CD4-positive, alpha-beta T cell treated with Interferon gamma for 1 hour (primary cell): ENCODE measurements at places on chromosomes 1 and 21.

- DNase-seq, result no peak
Measured at GRCh38 chr1:226627924-226628611, 79.5 kb downstream of the STUM start.

DNA sequence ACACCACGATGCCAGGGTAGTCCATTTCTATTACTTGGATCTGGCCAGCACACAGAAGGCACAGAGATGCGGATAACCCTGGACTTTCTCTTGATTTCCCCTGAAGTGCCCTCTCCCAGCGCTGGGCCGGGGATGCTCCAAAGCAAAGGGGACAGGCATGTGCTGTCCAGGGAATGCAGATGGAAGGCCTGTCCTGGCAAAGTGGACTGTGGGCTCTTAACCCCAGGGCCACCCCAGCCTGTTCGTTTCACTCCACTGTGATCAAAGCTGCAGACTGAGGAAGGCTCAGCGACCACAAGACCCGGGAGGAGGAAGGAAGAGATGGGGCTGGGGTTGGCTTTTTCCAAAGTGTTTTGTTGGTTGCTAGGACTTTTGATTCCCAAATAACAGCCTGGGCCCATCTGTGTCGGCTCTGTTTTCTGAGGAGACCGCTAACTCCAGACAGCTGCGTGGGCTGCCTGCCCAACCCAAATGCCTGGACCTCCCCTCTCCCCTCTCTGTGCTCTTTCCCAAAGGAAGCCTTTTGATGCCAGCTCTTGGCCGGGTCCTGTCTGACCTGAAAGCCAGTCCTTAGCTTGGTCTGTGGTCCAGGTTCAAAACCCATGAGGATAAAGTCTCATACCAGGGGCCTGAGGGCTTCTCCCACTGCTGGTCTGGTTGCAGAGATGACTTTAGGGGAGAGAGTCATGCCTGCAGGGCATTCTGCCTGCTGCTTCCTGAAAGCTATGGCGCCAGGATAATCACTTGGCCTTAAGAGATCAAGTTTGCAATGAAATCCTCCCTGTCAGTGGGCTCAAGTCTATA is 119.6 kb upstream of the CD34 start:
- no peak for DNase-seq

DNA sequence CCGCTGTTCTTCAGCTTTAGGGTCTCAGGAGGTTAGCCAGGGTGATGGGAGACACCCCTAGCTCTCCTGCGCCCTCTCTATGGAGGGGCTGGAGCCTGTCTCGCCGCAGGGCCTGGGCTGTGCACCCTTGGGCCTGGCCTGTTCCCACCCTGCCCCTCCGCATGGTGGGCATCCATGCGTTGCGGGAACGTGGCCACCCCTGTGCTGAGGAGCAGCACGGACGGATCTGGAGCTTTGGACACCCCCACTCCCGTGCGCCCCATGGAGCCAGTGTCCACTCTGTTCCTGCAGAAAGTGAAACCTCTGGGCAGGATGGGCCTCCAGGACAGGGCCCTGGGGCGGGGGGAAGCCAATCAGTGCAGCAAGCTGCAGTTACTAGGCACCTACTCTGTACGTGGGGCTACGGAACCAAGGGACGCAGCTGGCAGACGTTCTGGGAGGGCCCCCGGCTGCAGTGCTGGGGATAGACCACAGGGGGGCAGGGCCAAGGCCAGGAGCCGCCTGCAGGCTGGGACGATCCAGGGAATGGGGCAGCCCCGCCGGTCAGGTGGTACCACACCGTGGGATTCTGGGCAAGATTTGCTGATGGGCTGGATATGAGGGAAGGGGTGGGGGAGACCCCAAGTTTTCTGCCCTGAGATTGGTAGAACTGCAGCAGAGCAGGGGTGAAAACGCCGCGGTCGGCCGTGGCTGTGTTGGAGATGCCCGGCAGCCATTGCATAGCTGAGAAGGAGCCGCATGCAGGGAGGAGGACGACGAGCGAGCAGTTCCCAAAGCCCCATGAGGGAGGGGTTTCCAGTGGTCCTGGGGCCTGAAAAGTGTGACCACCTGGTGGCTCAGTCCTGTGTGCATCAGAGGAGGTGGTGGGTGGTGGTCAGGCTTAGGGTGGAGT is 43.3 kb downstream of the TP73 start:
- peak; percentile 22 for DNase-seq

- DNase-seq, result no peak
Measured at GRCh38 chr1:234361102-234361603, 12.1 kb upstream of the COA6 start.

DNA sequence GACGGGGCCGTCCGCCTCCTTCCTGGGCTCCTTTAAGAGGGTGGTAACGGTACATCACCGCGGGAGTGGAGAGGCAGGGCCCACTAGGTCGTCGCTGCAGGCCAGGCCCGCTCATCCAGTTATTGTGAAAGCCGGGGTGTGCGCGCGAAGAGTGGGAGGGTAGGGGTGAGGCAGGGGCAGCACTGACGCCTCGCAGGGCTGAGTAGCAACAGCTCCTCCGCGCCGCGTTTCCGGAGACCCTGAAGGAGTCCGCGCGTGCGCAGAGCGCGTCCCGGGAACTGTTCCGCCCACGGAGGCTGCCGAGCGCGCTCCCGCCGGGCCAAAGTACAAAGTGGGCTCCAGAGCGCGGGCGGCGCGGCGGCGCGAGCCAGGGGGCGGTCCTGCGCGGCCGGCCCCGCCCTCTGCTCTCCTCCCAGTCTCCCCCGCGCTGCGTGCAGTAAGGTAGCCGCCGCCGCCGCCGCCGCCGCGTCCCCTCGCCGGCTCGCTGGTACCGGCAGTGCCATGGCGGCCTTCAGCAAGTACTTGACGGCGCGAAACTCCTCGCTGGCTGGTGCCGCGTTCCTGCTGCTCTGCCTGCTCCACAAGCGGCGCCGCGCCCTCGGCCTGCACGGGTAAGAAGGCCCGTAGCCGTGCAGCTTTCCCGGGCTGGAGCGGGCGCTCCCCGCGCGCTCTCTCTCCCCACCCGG is at the start of gene ABCD3:
Gene ABCD3 (plus strand): TSS at position 412 of the 686 bp plus-strand sequence. CDS start 90 bp downstream, at position 502.
- DNase-seq, result peak; percentile 98

DNA sequence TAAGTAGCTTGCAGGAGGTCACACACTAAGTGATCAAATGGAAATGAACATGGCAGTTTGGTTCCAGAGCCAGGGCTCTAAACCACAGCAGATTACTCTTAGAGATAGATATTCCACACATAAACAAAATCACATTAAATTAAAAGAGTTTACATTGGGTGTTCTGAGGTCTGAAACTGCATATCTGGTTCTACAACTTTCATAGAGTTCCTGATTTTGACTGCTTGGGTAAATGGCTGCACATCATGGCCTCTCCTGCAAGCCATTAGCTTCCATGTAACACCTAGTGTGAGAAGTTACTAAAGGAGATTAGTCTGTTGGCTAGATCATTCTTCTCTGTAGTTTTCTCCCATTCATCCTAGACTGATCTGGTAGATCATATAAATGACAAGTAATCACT is 12.8 kb upstream of the XCL2 start:
- DNase-seq, result no peak

DNA sequence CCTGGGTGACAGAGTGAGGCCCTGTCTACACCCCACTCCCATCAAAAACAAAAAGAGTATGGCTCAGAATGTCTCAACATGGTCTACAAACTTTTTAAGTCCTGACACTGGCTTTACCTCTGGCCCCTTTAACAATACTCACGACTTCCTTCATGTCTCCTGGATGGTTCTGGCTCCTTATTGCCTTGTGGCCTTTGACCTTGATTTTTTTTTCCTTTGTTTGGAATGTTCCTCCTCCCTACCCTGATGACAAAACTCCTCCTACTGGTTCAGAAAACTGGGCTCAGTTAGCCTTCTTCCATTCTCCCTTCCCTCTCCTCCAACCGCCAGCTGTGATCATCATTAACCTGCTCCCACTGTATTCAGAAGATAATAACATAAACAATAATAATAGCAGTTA is 4.6 kb upstream of the SOAT1 start:
- no peak for DNase-seq

DNA sequence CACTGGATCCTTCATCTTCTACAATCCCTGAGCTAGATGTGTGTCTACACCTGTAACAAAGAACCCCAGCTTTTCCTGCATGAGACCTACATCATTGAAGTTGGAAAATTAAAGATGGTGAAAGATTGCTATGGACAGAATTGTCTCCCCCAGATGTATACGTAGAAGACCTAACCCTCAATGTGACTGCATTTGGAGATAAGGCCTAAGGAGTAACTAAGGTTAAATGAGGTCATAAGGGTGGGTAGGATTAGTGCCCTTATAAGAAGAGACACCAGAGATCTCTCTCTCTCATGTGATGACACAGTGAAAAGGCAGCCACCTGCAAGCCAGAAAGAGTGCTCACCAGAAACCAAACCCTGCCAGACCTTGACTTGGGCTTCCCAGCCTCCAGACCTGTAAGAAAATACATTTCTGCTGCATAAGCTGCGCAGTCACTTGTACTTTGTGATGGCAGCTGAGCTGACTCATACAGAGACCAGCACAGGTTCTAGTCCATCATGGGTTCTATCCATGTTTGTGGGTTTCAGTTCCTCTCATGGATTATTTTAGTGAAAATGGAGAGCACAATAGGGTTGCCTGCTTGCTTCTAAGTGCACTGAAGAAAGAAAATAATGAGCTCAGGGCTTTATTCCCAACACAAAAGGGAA is 180.8 kb downstream of the TPR start:
- no peak for DNase-seq

DNA sequence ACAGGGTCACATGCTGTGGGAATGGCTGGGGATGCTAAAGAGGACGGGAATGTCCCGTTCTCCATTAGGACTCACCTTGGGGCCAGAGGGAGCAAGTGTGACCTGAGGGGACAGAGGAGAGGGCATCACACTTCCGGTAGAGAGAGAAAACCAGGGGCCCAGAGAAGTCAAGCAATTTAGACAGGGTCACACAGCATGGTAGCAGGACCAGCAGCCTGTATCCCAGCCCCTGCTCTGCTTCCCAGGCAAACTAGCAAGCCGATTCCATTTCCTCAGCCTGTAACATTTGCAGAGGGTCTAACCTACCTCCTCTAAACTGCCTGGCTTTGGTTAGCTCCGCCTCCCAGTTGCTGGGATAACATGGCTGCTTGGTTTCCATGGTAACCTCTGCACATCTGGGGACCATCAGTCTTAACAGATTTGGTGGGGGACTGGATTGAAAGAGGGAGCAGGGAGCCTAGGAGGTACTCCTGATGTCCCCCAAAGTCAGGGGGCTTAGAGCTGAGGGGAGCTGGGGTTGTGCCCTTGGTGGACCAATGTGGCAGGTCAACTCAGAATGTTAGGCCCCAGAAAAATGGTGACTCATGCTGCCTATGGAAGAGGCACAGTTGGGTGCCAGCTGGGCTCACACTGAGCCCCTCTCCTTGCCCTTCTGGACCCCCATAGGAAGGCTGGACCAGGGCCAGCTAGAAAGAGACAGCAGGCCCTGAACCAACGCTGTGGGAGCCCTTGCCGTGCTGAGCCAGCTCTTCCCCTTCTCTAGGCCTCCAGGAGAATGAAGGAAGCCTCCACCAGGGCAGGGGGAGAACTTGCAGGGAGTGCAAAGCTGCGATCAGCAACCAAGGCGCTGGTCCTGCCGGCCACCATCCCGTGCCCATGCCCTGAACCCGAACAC is 9.5 kb downstream of the COL16A1 start:
- no peak for DNase-seq

- DNase-seq, result no peak
Measured at GRCh38 chr1:201497935-201498509, 8.9 kb downstream of the CSRP1 start.

- no peak for DNase-seq
Measured at GRCh38 chr1:110710314-110710713, 35.6 kb upstream of the KCNA3 start.

DNA sequence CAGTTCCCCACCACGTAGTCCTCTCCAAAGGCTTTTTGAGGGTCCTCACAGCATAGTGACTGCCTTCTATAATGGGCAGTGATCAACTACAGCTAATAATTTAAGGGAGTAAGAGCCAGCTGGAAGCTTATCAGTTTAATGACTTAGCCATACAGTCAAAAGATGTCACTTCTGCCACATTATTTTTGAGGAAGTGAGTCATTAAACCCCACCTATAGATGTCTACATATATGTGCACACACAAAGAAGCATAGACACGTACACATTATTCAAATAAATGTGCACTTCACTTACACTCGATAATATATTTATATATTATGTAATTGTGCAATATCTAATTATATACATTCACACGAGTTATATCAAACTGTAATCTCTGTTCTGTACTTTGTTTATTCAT is 1704.7 kb downstream of the KCNT2 start:
- no peak for DNase-seq

DNA sequence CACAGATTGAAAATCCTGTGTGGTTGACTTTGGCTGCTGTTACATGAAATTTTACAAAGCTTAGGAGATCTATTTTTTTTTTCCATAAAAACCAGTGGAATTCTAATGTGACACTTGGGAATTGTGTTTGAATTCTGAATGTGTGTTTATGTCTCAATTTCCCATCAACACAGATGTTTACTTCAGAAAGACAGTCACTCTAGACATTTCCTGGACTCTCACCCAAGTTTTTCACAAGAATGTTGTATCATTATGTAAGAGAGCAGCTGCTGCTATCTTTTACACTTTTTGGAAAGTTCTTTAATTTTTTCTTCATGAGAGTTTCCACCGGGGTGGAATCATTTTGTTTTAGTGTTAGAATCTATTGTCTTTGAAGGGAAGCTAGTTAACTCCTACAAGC is 210.1 kb downstream of the GIPC2 start:
- DNase-seq, result no peak

- DNase-seq, result no peak
Measured at GRCh38 chr1:80755944-80756343, 1044.8 kb upstream of the ADGRL2 start.

DNA sequence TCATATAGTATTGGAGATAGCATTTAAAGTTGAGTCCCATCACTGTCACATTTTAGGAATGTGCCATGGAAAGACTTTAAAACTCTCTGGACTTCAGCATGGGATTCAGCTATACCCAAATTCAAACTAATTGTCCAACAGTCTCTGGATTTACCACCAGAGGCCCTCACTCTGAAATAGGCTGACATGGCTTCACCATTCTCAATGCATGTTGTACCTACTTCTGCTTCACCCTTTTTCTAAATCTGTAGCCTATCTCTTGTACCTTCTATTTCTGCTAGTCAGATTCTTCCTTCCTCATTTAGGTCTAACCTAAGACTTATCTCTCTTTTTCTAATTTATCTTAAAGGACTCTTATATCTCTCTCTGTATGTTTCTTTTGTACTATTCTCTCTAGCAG is 512.7 kb upstream of the ZRANB2 start:
- DNase-seq, result no peak

- no peak for DNase-seq
Measured at GRCh38 chr1:89877756-89878155, 56.9 kb downstream of the LRRC8D start.
